ENCODE measurements at places on chromosomes 12 and 14. TPM values are rescaled to one million over a fixed set of nuclear protein-coding genes. Genes with fewer than 3 reads are reported as not detected.

The KRT86 gene
- 1.1 TPM for total RNA-seq

The RBMS2 gene
- total RNA-seq = 71.0 TPM

The INHBC gene
- total RNA-seq = not detected

The TAS2R20 gene
- 1.7 TPM for total RNA-seq

GRCh38 chr12:112710414-112710813, 81.1 kb upstream of the RPH3A start:
- DNase-seq = no peak
- H3K27me3 ChIP-seq = peaks cover 3% of the 10 kb centered on the region
- H3K4me3 ChIP-seq = no peak overlapping the region

DNA sequence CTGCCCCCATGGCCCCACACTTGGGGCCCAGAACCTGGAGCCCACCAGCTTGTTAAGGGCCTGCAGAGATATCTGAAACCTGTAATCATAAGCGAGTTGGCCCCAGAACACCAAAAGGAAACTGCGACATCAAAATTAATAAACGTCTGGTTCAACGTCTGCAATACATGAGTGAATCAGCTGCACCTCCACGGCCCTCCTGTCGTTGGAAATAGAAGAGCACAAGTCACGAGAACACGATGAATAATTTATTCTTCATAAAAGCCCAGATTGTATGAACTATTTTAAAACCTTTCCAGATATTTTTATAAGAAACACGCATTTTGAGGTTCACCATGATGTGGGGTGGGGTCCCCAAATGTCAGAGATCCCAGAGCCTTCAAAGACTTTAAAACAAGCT, 9.7 kb upstream of the CMKLR1 start:
- H3K4me3 ChIP-seq = no peak overlapping the region
- no peaks in the 10 kb centered on the region for H3K4me1 ChIP-seq

GRCh38 chr12:66900616-66901015, 221.7 kb upstream of the GRIP1 start:
- H3K27ac ChIP-seq = no peak overlapping the region
- peak; percentile 40 for DNase-seq
- peaks cover 3% of the 10 kb centered on the region for H3K4me1 ChIP-seq

DNA sequence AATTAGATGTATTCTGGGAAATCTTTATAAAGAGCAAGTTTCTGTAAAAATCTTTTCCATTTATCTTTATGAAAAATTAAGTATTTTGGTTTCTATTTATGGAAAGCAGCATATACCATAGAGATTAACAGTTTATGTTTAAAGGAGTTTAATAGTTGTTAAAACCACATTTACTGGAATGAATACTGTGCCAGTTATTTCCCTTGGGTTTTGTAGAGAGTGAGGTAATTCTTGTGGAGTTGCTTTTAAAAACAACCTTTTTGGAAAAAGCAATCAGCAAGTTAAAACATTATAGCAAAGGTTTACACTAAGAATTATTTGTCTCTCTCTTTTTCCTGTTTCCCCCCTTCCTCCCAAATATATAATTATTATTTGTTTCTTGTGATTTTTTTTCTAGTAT, 34.9 kb downstream of the AEBP2 start:
- no peaks in the 10 kb centered on the region for H3K27me3 ChIP-seq
- peaks cover 4% of the 10 kb centered on the region for H3K36me3 ChIP-seq
- H3K4me1 ChIP-seq = peaks cover 1% of the 10 kb centered on the region
- H3K4me3 ChIP-seq = no peak overlapping the region
- DNase-seq = no peak

- H3K27ac ChIP-seq = no peak overlapping the region
- no peaks in the 10 kb centered on the region for H3K4me1 ChIP-seq
- H3K27me3 ChIP-seq = no peaks in the 10 kb centered on the region
- H3K36me3 ChIP-seq = no peaks in the 10 kb centered on the region
- no peak for DNase-seq
Measured at GRCh38 chr14:87799400-87799799, 193.6 kb downstream of the GALC start.

DNA sequence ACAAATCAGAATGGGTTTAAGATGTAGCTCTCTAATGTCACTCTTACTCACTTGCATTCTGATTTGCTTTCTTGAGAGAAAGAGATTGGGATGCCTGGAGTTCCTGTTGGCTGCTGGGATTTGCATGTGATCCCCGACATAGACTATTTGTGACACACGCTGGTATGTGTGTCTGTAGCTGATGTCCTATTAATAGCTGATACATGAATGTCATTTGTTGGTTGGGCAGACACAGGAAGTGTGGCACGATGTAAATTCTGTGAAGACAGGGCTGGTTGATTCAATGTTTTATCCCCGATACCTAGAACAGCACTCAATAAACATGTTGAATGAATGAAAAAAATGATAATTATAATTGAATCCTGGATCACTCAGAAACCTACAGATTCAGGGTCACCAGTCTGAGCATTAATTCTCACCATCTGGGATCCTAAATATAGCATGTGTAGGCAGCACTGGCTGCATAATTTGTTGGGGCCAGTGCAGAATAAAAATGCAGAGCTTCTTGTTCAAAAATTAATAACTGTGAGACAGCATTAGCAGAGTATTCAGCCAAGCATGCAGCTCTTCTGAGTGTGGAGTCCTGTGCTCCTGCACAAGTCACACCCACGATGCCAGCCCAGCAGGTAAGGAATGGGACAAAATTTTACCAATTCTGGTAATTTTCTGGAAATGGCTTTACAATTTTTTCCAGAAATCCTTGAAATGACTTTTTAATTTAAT, 35.5 kb upstream of the SOCS2 start:
- H3K27me3 ChIP-seq = no peaks in the 10 kb centered on the region
- H3K27ac ChIP-seq = peak overlapping the region; percentile 46
- H3K4me3 ChIP-seq = no peak overlapping the region
- peak; percentile 23 for DNase-seq
- H3K36me3 ChIP-seq = no peaks in the 10 kb centered on the region

- H3K27me3 ChIP-seq = no peaks in the 10 kb centered on the region
- no peaks in the 10 kb centered on the region for H3K36me3 ChIP-seq
- no peak for DNase-seq
- H3K4me3 ChIP-seq = no peak overlapping the region
- no peak overlapping the region for H3K27ac ChIP-seq
Measured at GRCh38 chr12:12845794-12846243, 32.7 kb downstream of the DDX47 start.

DNA sequence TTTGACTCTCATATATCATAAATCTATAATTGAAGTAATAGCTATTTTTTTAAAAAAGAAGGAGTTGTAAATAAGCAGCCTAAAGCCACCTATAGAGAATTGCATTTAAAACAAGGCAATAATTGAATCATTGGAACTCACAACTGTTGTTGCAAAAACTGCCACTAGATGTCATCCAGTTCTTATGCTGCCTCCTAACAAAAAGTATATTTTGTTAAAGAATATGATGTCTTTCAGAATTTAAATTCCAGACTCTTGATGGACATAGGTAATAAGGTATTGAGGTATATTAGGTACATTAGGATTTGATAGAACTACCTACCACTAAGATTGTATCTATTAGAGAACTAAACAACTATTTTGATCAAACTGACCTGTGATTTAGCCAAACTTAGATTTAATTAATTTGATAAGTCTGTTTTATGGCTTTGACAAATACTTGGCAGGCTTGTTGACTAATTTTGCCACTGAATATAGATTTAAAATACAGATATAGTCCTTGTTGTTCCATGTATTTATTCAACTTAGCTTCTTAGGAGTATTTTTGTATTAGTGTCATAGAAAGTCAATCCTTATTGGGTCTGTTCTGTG, 401.4 kb downstream of the RPL10L start:
- H3K27ac ChIP-seq = no peak overlapping the region
- no peaks in the 10 kb centered on the region for H3K36me3 ChIP-seq
- no peak for DNase-seq
- no peaks in the 10 kb centered on the region for H3K4me1 ChIP-seq

All from lung (tissue), 17 donors.